Stimulated activated CD8-positive, alpha-beta memory T cell treated with anti-CD3 and anti-CD28 coated beads, Interleukin-15, amount 100 ng/mL, for 24 hours (primary cell): ENCODE measurements at places on chromosomes 2 and 18.

- DNase-seq = no peak
Measured at GRCh38 chr2:196293751-196294515, 122.6 kb upstream of the STK17B start.

- no peak for DNase-seq
Measured at GRCh38 chr2:3184167-3184566, 193.5 kb downstream of the EIPR1 start.

- DNase-seq = no peak
Measured at GRCh38 chr2:143357966-143358365, 228.7 kb downstream of the ARHGAP15 start.

DNA sequence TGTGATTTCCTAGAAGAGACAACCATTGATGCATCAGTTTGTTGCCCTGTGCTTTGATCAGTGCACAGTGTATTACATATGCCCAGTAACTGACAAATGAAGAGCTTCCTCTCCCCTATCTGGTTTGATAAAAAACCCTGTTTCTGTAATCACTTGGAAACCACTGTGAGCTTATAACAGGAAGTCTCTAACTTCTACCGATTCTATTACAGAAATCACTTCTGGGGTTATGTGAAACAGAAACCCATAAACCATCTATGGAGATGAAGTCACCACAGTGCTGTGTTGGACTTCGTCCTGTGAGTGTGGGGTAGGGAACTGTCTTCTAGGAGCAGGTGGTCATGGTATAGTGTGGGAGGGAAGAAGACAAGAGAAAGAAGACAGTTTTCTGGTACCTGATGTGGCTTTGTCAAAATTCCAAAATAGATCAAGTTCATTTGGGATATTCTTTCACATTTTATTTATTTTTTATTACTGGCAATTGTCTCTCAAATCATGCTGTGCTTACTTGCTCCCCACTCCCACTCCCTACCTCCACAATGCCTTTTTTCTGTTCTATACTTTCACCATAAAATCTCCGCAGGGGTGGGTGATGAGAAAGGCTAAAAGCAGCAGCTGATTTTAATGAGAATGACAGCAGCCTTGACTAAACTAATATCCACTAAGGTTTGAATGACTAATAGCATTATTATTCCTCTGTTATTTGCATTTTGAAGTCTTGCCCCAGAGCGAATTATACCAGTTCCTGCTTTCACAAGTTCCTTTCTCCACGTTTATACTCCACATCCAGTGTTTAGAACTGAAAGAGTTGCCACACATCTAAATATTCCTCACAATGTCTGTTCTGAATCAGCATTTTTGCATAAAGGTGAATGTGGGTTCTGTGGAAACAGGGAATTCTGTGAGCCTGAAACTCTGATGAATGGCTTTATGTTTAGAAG is 41.7 kb upstream of the RND3 start:
- no peak for DNase-seq

DNA sequence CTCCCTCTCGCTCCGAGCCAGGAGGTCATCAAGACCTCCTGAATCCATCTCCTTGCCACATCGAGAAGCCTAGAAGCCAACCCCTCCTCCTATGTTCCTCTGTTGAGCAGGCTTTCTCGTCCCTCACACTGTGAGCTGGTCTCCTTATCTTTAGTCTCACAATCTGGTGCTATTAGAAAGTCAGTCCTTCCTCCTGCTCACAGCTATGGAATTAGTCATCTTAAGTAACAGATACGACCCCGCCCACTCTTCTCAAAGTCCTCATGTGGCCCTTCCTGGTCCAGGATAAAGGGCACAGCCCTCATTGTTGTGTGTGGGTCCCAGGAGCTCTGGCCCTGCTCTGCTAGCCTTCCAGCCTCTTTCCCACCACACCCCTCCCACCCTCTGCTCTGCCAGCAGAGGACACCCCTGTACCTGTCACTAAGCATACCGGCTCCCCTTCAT is 41.4 kb upstream of the TRIB2 start:
- no peak for DNase-seq

DNA sequence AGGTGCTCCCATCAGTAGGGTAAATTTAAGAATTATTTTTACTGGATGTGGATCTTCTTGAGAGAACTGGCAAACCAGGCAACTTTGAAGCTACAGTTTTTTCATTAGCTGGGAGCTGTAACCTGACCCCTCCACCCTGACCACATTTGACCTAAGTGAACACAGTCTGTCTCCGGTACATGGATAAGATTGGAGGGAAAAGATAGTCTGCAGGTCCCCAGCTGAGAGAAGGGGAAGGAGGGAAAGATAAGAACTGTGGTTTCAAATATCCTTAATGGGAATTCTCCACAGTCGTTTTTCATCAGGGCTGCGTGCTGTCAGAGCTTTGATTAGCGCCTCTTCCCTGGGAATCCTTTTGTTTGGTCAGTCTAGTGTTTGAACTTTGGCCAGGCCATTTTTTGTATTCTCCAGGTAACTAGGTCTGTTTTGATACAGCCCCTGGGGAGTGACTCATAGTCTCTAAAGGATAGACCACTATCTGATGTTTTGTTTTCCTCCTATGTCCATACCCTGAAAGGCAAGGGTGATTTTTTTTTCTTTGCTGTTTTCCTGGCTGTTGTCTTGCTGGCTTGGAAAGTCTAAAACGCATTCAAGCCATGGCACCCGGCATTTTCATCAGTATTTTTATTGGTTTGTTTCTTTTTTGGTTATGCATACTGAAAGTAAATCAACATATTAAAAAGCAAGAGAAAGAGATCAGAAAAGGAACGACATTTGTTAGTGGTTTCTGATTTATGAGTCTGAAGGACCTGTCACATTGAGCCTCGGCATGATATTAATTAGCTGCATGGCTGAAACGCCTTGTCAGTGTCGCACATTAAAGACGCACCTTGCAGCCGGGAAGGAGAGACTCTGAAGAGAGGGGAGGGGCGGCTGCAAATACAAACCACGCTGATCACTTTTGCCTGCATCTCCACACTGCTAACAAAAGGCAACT is 183.4 kb upstream of the FN1 start:
- DNase-seq = no peak
